ENCODE measurements at places on chromosomes 13 and 19.

DNA sequence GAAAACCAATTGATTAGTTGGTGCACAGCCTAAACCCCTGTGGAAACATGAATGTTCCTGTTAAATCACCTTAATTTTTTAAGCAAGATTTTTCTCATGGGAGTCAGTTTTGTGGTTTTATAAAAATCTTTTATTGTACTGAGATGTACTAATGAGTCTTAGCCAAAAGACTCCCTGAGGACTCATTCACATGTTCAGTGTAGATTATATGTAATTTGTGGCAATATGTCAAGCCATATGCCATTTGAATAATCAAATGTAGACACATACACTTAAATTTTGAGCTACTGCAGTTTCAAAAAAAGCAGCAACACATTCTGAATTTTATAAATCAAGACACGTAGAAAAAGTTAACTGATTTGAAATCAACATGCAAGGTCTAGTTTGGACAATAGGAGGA is 395.2 kb downstream of the MYO16 start:
- H3K4me1 ChIP-seq, result no peaks in the 10 kb centered on the region
- no peaks in the 10 kb centered on the region for H3K27me3 ChIP-seq
- H3K4me3 ChIP-seq, result no peak overlapping the region
- H3K27ac ChIP-seq, result no peak overlapping the region
- no peak for DNase-seq

DNA sequence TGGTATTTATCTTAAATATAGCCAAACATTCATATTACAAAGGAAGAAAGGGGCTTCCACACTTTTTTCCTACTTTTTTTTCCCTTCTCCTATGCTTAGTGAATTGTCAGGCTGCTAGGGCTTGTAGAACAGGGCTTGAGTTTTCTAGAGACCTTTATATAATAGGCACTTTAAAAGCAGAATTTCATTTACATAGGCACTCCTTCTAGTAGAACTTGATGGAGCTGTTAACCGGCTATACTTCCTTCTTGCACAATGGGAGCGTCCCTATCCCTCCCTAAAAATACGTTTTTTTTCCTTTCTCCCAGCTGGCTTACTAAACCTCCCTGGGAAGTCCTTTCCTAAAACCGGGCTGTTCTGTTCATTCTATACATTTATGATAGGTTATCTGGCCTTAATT is 1.1 kb downstream of the TRIM13 start:
- peak overlapping the region; percentile 90 for H3K27ac ChIP-seq
- H3K36me3 ChIP-seq, result peaks cover 32% of the 10 kb centered on the region
- H3K4me1 ChIP-seq, result peaks cover 19% of the 10 kb centered on the region
- DNase-seq, result no peak
- peak overlapping the region; percentile 85 for H3K4me3 ChIP-seq

DNA sequence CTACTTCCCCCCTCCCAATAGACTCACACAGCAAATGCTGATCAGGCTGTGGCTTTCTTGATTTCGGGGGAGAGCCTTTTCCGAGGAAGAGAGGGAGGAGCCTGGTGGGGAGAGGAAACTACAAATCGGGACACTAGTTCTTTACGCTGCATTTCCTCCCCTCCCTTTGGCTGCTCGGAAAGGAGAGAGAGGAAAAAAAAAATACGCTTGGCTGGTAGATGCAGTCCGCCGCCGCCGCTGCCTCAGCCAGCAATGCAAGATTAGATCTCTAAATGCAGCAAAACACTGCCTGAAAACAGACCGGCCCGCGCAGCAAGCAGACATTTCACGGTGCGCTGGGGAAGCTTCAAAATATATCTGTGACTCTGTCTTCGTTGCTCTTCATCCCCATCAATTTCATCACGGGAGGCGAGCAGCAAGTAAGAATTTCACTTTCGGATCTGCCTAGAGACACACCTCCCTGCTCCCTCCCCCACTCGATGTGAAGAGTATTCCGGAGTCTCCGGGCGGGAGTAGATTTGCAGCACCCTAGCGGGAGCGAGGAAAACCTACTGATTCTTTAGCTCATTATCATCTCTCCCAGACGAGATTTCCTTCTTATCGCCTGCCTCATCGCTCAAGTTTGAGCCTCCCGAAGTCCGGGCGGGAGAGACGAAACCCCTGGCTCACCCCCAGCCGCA is at the start of gene PCDH17:
TSS of gene PCDH17 (plus strand) at position 149 of the 680 bp plus-strand sequence. CDS start 803 bp downstream, outside the sequence.
- H3K36me3 ChIP-seq, result no peaks in the 10 kb centered on the region
- H3K27me3 ChIP-seq, result peaks cover 49% of the 10 kb centered on the region
- peaks cover 12% of the 10 kb centered on the region for H3K4me1 ChIP-seq
- H3K27ac ChIP-seq, result no peak within 1 kb of the TSS
- peak within 1 kb of the TSS; percentile 68 for H3K4me3 ChIP-seq
- DNase-seq, result no peak

- H3K36me3 ChIP-seq, result peaks cover 63% of the 10 kb centered on the region
- peak overlapping the region; percentile 86 for H3K27ac ChIP-seq
- H3K4me3 ChIP-seq, result peak overlapping the region; percentile 52
Observed at GRCh38 chr13:99347335-99347878, 40.2 kb upstream of the GPR183 start.

GRCh38 chr19:12974301-12975220 is 5.2 kb downstream of the DAND5 start:
- peaks cover 19% of the 10 kb centered on the region for H3K27me3 ChIP-seq
- no peaks in the 10 kb centered on the region for H3K4me1 ChIP-seq

DNA sequence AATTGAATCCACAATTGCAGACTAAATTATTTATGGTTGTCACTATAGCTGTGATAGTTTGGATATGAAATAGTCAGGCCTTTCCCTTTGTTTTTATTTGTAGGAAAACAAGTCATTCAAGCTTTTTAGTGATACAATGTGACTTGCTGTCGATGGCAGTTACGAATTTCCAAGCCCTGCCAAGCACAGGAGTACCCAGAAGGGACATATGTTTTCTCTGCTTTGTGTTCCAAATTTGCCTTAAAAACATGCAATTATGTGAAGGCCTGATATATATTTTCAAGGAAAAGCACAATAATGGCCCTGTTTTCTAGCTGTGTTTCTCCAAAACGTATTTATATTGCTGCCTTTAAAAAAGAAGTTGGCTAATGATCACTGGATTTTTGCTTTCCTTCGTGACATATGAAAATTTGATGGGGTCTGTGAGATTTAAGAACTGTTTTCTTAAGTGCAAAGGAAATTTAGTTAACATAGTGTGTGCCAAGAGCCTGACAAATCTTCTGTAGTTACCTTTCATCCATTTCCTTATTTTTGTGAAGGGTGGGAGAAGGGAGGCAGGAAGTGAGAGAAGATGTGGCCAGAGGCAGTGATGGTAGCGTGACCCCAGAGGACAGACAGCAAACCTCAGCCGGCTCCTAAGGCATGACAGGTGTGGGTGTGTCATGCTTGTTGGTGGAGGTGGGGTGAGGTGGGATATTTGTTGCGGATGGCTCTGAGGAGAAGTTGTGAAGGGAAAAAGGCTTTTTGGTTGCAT is 79.6 kb downstream of the TEX26 start:
- DNase-seq, result no peak
- no peaks in the 10 kb centered on the region for H3K4me1 ChIP-seq
- H3K4me3 ChIP-seq, result no peak overlapping the region
- peaks cover 87% of the 10 kb centered on the region for H3K27me3 ChIP-seq

DNA sequence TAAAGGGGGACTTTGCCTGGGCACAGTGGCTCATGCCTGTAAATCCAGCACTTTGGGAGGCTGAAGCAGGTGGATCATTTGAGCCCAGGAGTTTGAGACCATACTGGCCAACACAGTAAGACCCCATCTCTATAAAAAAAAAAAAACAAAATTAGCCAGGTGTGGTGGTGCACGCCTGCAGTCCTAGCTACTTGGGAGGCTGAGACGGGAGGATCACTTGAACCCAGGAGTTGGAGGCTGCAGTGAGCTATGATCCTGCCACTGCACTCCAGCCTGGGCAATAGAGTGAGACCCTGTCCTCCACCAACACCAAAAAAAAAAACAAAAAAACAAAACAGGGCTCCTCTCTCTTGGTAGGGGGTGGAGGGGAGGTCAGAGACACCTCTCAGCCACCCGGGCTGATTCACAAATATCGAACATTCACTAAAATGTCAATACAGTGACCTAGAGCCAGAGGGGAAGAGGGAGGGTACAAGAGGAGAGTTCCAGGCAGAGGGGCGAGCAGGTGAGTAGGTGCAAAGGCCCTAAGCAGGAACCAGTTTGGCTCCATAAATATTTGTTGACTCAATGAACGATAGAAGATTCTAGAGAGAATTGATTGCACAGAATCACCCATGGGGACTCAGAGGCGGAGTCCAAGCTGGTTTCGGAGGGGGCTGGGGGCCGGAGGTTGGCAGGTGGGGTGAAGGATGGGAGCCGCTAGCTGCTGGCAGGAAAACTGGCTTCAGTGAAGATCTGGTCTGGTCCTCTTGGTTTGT is 1.0 kb upstream of the CREB3L3 start:
- H3K4me1 ChIP-seq, result no peaks in the 10 kb centered on the region
- H3K4me3 ChIP-seq, result no peak overlapping the region
- peak overlapping the region; percentile 82 for H3K27ac ChIP-seq
- peaks cover 10% of the 10 kb centered on the region for H3K27me3 ChIP-seq

DNA sequence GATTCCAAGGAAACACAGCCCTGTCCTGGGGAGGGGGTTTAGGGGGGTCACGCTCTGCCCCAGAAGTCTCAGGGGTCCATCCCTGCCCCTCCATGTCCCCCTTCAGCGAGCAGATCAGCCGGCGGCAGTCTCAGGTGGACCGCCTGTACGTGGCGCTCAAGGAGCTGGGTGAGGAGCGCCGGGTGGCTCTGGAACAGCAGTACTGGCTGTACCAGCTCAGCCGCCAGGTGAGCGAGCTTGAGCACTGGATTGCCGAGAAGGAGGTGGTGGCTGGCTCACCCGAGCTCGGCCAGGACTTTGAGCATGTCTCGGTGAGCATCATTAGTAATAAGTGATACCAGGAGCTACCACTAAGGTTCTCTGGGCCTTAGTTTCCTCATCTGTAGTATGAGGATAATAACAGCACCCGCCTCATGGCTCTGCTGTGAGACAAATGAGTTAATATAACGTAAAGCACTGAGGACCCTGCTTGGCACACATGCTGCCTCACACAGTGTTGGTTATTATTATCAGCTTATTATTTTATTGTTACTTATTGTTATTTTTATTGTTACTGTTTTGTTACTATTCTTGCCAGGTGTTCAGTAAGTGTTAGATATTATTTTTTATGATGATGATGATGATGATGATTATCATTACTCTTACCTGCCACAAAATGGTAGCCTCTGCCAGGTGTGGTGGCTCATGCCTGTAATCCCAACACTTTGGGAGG is 20.5 kb upstream of the SHKBP1 start:
- H3K27me3 ChIP-seq, result peaks cover 88% of the 10 kb centered on the region
- H3K4me3 ChIP-seq, result no peak overlapping the region
- H3K27ac ChIP-seq, result peak overlapping the region; percentile 75
- no peaks in the 10 kb centered on the region for H3K36me3 ChIP-seq
- H3K4me1 ChIP-seq, result peaks cover 3% of the 10 kb centered on the region

DNA sequence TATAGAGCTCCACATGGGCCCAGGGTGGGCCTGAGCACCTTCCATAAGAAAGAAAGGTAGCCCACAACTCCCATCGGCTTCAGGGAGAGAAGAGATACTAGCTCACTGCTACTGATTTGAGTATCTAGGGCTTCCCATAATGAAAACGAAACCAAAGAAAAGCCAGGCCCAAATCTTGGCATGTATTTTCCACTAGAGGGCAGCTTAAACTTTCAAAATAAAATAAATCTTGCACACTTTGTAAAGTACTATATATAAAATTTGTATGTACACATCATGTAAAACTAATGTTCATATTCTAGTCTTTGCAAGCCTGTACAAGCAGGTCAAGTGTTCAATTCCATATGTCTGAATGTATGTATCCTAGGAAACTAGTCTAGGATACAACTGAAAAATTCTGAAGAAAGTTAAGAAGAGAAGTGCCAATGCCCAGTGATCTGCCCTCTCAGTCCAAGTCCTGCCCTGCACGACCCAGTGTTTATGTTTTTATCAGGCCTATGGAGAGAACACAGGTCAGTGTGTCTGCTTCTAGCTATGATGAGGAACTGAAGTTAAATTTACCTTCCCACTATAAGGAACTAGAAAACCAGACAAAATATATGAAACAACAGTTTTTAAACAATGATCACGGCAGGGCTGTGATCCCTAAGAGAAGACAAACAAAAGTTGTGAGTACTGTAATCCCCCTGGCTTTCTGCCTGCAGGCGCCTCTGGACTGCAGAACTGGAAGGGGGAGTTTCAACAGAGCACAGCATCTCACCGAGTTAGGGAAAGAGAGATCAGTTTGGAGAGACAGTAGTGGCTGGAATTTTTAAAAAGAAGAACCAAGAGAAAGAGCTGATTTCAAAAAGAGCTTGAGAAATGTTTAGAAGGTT is 475.7 kb downstream of the UQCRFS1 start:
- no peaks in the 10 kb centered on the region for H3K27me3 ChIP-seq
- H3K4me3 ChIP-seq, result peak overlapping the region; percentile 36
- H3K27ac ChIP-seq, result peak overlapping the region; percentile 83
- DNase-seq, result peak; percentile 23
- no peaks in the 10 kb centered on the region for H3K36me3 ChIP-seq

DNA sequence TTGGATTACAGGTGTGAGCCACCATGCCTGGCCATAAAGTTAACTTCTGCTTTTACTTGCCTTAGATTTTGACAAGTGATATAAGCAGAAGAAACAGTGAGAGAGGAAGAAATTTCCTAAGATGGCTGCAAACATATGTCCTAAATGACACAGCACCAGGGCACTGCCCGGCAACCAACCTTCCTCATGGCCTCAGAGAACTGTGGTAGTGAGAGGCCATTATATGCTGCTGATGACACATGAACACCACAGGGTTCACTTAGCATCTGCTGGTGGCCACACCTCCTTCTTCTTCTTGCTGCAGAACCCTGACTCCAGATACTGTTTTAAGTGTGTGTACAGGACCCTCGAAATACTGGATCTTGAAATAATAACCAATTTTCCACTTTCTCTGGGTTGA is 88.2 kb downstream of the KCTD12 start:
- no peaks in the 10 kb centered on the region for H3K36me3 ChIP-seq
- DNase-seq, result no peak
- H3K27ac ChIP-seq, result no peak overlapping the region
- H3K27me3 ChIP-seq, result peaks cover 30% of the 10 kb centered on the region
- no peaks in the 10 kb centered on the region for H3K4me1 ChIP-seq
- H3K4me3 ChIP-seq, result no peak overlapping the region
